NCI-H2171 (cell line): ENCODE measurements at places on chromosomes 16 and 17.
A peak's percentile ranks its signal among the peaks of the same experiment; 100 is the strongest.

DNA sequence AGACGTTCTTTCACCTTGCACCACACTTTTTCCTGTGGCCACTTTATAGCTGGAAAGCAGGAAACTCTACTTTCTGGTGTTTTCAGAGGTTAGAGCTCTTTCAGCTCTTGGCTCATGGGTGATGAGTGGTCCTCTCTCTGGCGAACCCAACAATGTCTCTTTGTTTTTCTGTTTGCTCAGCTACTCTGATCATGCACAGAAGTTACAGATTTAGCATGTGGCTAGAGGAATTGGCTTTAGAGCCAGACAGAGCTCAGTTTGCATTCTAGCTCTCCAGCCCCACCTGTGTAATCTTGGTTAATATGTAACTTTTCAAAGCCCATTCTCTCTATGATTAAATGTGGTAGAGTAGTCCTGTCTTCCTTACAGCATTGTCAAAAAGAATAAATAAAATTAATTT, 225.2 kb downstream of the HAPSTR1 start:
- no peak for DNase-seq

GRCh38 chr17:11882716-11883115, 114.6 kb downstream of the ZNF18 start:
- DNase-seq: no peak

DNA sequence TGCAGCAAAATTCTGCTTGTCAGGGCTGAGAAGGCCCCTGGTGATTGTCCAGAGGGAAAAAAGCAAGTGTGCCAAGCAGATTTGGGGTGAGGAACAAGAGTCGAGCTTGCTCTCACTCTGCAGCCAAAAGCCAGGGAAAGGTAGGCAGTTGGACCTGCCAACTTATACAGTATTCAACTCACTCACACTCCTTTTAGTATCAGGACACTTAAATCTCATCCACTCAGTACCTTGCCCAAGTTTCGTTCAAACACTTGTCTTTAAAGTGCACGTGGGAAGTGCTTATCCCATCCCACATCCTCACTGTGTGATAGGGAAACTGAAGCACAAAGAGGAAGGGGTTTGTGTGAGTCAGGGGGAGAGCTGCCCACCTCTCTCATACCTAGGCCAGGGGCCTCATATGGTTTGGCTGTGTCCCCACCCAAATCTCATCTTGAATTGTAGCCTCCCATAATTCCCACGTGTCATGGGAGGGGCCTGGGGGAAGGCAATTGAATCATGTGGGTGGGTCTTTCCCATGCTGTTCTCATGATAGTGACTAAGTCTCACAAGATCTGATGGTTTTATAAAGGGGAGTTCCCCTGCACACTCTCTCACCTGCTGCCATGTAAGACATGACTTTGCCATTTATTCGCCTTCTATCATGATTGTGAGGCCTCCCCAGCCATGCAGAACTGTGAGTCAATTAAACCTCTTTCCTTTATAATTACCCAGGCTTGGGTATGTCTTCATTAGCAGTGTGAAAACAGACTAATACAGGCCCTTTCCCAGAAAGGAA, 25.6 kb upstream of the CES5A start:
- no peak for DNase-seq

- DNase-seq: no peak
Measured at GRCh38 chr17:44687756-44688155, 1.8 kb downstream of the CCDC43 start.

GRCh38 chr17:77768248-77768852, 190.2 kb upstream of the TNRC6C start:
- no peak for DNase-seq

DNA sequence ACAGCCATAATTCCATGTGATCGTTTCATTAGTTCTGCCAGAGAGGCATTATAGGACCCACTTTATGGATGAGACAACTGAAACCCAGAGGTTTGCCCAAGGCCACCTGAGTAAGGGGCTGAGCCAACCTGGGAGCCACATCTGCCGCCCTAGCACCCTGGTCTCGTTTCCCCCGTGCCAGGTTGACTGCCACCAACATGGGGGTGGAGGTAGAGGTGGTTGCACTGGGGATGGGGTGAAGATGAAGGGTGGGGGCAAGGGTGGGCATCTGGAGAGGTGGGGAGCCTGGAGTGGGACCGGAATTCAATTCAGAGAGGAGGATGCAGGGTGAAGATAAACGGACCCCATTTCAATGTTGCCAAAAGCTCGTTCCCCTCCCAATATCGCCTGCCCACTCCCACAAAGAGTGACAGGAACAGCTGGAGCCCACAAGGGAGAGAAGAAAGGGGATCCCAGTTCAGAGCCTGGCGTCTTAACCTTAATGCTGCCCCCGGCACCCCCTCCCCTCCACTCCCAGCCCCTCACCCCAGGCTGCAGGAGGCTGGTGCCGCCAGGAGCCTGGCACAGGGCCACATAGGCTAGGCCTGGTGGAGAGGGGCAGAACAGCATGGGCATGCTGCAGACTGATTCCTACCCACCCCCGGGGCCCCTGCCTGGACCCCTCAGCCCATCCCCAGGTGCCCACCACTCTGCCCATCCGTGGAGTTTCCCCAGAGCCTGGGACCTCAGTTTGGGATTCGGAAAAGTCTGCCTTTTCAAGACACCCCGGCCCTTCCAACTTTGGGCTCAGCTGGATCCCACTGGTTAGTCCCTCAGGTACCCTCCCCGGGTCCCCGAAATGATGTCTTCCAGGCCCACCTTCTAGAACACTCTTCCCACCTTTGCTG, 29.6 kb downstream of the NGFR start:
- DNase-seq: peak; percentile 12

DNA sequence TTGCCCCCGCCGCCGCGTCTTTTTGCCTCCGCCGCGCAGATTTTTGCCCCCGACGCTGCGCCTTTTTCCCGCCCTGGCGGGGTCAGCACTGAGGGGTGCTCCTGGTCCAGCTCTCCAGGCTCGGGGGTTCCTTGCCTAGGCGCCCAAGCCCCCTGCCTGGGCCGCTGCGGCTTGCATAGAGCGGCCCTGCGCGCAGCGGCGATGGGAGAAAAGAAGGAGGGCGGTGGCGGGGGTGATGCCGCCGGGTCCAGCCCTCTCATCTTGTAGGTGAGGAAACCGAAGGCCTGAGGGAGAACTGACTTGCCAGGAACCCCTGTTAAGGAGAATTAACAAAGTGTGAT, 330.8 kb upstream of the WSB1 start:
- no peak for DNase-seq

- no peak for DNase-seq
Measured at GRCh38 chr17:50882851-50883250, 16.7 kb upstream of the TOB1 start.

DNA sequence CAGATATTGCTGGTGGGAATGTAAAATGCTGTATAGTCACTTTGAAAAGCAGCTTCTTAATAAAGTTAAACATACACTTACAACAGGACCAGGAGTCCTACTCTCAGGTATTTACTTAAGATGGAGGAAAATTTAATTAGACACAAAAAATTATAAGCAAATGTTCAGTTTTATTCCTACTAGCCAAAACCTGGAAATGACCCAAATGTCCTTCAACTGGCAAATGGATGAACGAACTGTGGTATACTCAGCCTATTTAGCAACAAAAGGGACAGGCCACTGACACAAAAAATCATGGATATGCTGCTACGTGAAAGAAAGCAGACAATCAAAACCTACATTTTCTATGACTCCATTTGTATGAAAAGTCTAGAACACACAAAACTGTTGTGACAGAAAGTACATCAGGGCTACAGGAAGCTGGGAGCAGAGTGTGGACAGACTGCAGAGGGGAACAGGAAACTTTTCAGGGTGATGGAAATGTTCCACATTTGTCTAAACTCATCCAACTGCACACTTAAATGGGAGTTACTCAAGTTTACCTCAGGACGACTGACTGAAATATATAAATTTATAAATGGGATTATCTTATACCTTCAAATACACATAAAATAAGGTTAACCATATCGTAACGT, 49.3 kb upstream of the MNT start:
- no peak for DNase-seq

GRCh38 chr16:88403794-88404581, 21.2 kb downstream of the ZNF469 start:
- no peak for DNase-seq

- DNase-seq: no peak
Measured at GRCh38 chr17:60827943-60828342, 150.3 kb downstream of the BCAS3 start.

DNA sequence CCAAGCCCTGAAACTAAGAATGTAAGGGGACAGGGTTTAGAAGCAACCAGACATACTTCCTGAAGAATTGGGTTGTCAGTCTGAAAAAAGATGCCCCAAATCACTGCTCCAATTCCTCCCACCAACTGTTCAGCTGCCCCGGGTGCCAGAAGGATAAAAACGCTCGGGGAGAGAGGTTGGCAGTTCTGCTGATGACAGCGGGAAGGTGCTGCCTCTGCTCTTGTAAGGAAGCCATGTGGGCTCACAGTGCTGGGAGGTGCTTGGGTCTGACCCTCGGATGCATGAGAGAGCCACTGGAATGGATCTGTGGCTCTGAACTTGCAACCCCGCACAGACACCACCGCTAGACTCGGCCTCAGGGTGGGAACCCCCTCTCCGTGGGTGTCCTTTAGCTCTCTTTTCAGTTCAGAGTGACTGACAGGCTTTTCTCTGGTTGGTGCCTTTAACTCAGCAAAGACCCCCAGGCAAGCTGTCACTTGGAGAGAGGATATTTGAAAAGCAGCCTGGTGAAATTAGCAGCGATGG, 364.8 kb upstream of the RBFOX1 start:
- DNase-seq: no peak

DNA sequence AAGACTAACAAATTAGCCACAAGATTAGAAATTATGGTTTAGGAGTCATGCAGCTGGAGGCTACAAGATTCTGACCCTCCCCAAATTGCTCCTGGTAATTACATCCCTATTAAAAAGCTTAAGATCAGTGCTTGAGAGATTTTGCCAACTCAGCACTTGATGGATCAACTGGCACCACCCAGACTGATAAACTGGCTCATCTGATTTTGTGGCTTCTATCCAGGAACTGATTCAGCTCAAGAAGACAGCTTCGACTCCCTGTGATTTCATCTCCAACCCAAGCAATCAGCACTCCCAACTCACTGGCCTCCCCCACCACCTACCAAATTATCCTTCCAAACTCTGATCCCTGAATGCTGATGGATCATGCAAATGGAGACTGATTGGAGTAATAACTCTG, 94.8 kb downstream of the TNFRSF13B start:
- no peak for DNase-seq

DNA sequence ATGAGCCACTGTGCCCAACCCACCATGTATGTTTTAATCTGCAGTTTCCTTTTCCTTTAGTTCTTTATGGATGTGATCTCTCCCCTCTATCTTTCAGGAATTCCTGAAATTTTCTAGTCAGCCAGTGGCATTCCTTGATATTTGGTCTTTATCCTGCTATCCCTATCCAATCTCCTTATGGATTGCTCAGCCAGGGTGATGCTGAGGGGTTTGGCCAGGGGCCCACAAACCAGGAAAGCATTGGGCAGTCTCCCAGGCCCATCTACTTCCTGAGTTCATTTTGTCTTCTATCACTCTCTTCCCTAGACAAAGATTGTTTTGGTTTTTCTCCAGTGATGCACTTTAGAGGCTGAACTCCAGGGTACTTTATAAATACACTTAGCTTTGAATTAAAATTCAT, 115.9 kb downstream of the KATNIP start:
- DNase-seq: no peak

DNA sequence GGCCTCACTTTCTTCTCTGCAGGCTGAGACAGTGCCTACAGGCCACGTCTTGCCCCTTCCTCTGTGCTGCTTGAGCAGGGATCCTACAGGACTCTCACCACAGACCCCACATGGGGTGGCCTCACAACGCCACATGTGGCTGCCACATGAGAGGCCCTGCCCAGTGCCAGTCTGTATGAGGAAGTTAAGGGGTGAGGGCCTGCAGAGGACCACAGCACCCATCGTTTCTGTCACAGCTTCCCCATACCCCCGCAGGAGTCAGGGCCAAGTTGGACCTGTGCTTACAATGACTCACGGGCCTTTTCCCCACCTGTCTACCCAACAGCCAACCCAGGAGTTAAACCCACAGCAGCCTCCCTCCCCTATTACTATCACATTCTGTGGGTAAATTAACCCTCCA, 2.9 kb upstream of the GSDMB start:
- no peak for DNase-seq

DNA sequence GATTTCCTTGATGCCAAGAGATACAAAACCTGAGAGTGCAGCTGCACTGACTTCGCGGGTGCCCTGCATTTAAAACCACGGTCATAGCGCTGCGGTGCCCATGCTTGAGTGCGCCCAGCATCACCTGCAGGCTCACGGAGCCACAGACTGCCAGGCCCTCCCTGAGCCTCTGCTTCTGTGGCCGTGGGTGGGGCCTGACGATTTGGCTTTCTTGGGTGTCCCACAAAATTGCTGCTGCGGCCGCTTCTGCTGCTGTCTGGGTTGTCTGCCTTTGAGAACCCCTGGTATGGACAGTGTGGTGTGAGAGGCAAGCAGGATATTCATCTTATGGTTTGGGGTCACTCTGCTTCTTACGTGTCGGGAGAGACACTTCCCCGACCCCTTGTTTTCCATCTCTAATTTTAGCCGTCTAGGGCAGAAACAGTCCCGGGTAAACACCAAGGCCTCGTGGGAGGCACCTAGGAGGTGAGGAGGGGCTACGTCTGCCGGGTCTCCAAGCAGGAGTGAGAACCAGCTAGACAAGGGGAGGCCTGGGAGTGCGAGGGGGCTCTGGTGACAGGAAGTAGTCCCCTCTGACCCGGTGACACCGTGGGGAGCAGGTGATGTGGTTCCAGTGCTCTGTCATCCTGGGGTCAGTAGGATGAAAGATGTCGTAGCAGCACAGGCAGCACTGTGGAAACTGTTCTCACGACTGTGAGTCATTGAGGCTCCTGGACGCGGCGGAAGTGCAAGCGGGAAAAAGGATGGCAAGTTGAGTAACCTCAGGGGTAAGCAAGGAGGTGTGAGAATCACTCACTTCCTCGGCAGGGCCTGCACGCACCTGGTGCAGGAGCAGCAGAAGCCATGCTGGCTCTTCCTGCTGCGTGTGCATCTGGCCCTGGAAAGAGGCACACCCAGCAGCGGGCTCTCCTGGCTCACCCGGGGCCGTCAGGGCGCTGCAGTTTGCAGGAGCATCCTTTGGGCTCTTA, 176.3 kb downstream of the RPTOR start:
- DNase-seq: peak; percentile 56

DNA sequence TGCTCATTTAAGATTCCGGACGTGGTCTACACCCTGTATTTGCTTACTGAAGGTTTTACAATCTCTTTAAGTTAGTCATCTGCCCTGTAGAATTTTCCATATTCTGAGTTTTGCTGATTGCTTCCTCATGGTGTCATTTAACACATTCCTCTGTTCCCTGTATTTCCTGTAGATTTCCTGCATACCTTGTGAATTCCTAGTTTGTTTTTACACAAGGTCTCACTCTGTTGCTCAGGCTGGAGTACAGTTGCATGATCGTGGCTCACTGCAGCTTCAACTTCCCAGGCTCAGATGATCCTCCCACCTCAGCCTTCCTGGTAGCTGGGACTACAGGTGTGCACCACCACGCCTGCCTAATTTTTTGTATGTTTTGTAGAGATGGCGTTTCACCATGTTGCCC, 66.8 kb downstream of the CMIP start:
- DNase-seq: no peak
